ENCODE measurements at places on chromosomes 3 and 15.

DNA sequence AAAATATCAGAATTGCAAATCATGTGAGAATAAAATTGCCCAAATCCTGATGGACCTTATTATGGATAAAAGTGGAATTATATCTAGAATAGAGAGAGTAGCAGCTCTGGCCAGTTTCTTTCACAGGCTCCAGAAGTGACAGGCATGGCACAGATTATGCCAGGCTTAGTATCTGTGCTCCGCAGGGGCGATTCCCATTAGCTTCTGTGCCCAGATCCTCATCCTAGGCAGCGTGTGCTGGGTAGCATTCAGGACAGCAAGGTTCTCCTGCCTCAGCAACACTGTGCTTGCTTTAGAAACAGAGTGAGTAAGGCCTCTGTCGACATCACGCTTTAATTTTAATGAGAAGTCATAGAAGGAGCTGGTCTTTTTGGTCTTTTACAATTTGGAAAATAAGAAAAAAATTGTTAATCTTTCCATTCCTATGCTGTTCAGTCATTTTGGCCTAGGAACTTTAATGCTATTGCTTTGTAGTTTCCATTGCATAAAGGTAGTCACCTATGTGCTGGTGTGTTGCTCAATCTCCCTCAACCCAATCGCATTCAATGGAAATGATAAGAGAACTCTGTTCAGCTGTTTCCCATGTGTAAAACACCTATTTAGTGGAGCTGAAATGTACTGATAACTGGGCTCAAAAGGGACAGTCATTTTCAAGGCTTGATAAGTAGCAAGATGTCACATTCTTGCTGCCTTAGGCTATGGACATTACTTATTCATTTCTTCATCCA is 770.1 kb downstream of the AGBL1 start:
- DNase-seq: no peak

DNA sequence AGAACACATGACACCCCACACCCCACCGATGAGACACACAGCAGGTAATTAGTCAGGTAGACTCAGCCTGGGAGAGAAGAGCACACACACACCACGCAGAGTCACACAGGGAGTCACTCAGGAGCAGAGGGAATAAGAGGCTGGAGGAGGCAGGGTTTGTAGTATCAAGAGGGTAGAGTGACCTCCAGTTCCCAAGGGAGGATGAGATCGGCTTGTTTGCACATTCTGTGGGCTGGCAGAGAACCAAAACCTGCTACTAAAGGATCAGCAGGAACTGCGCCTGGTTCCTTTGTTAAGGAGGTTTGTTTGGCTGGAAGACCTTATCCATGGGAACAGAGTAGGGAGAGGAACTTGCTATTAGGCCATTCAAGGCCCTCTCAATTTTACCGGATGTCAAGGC is 281.4 kb upstream of the SLCO3A1 start:
- no peak for DNase-seq

- no peak for DNase-seq
Measured at GRCh38 chr3:14332392-14332791, 70.0 kb upstream of the SLC6A6 start.

DNA sequence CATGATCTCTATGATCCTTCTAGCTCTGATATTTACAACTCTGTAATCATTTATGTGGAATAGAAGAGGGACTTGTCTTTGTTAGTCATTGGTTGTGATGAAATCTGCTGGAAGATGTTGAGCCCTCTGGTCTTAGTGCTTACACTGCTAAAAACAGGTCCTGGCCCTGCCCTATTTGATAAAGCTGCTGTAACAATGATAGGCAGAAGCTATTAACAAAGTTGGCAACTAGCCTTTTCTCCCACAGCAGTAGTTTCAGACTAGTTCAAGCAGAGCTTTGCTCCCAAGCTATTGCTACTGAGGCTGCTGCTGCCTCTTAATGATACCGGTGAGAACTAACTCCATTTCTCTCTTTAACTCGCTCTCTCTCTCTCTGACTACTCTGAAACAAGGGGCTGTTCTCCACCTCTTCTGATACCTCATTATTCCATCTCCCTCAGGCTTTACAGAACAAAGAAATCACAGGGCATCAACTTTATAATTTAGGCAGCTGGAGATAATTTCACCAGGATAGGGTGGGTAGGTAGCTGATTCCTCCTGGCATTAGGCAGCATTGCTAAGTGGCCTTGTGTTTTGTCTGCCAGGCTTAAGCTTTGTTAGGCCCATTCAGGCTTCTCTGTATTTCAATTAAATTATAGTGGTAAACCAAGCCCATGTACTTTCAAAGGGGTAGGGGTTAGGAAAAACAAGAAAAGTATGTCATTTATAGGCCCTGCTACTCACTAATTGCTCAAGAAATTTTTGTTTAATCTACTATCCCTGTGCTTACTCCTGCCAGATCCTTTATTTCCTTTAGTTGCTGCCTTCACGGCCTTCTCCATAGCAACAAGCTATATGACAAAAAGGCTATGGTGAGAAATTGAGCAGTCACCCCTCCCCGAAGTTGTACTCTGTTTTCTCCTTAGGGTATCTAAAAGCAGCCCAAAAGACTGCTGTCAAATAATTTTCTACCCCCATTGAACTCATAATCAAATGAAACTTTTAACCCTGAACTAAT is 139.6 kb downstream of the RBPMS2 start:
- DNase-seq: no peak

- DNase-seq: no peak
Measured at GRCh38 chr15:100334905-100335304, 6.9 kb downstream of the ADAMTS17 start.

GRCh38 chr3:174784206-174784934 is 74.8 kb upstream of the NAALADL2 start:
- DNase-seq: no peak

DNA sequence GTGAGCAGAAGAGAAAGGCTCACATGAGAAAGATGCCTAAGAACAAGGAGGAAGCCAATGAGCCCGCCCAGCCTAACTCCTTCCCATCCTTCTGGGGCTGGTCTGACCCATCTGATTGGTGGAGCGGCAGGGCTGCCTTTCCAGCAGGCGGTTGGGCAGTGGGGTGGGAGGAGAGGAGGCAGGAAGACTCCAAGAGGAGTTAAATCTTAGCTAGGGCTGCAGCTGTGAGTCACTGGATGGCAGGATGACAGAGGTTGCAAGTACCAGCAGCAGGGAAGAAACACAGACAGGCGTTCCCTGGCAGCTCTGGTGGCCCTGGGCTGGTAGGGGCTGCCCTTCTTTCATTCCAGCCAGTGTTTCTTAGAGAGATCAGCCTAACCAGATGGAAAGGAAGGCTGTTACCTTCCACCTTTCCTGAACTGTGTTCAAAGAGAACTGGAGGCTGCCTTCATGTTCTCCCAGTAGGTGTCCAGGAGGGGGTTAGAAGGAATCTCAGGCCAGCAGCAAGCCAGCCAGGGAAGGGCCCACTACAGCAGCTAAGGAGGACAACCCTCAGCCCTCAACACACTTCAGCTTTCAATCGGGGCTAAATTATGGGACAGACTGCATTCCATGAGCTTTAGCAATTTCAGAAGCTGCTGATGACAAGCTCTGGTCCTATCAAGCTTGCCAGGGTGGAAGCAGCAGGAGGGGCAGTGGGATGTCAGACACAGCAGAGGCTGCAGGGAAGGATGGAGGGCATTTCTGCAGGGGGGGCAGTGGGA is 50.3 kb downstream of the CHSY1 start:
- DNase-seq: peak; percentile 84

DNA sequence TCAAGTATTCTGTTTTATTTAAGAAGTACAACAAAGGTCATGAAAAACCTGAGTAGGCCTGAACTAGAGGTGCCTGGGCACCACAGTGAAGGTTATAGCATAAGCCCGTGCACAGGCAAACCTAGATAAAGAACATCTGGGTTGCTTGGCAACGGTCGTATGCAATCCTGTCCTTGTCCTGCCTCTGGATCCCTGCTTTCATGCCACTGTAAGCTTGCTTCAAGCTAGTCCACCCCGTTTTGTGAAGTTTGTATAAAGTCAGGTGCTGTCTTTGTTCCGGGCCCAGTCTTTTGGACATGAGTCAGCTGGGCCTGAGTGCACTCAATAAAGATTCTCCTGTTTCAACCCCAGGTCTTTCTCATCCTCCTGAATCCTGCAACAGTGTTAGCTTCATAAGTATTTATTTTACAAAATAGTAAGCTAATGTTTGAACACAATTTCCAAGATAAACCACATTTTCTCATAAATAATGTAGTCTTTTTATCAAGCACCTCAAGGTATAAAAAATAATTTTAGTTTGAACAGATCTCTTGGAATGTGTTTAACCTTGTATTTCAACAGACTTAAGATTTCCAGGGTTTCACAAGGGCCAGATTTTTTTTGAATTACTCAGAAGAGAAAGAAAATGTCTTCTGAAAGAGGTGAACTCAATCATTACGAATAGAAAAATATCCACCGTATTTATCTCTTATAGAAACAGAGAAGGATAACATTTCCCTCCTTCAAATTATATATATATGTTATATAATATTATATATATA is 14.3 kb upstream of the SLC9C1 start:
- DNase-seq: no peak

DNA sequence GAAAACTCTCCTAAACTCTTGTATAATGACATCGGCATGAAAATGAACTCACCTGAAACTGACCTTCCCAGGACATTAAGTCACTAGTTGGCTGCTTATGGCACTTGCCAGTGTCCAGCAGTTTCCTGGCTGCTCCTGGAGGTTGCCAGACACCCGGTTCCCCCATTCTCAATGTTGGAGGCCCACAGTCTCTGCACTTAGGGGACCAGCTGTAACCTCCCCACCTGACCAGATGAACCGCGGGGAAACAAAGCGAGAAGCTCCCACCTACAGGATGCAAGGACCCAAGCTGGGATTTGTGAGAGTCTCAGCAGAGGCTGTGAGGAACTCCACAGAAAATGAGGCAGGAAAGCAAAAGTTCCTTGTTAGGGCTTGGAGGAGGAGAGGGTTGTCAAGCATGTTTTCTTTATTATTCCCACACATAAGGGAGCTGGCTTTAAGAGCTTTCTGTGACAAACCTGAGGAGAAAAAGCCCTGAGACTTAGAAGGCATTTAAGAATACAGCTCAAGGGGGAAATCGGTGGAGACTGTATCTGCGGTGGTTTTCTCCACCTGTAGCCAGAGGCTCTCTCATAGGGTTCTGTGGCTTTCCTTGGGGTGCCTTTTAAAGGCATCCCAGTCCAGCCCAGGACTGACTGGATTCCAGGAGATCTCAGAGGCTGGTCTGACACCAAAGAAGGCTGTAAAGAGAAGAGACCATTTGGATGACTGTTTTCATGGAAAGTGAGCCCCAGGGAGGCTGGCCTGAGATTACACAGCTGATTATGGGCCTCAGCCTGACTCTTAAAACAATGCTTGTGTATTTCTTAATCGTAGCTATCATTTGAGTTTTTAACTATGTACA is 4.6 kb downstream of the TPM1 start:
- DNase-seq: no peak

DNA sequence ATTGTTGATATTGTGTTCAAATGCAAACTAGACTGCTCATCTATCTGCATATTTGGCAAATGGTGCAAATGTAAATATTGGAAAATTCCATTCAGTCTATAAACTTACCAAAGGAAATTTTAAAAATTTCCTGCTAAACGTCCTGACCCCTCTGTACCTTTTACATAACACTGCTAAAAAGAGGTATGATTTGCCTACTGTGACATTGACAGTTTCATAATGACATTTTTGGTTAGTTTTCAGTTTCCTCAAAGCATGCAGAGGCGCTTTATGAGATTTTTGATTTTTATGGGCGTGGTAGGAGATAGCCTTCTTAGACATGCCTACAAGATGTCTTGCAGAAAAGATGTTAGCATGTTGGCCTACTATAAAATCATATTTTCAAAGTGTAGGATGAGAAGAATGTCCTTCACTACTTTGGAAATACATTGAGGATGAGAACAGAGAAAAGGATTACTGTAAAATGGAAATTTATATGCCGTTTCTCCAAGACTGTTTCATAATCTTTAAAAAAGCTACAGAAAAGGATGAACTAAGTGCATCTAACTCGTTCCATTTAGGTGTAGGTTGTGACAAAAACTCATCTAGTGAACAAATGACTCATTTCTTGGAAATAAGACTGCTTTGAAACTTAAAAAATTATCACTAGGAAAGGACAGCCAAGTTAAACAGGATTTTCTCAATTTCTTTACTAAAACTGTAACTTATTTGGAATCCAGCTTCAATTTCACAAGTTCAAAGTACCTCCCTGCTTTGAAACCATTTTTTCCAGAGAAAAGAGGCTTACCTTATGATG is 14.5 kb upstream of the ISLR start:
- DNase-seq: no peak

GRCh38 chr15:100021653-100022052 is 288.4 kb upstream of the LYSMD4 start:
- DNase-seq: no peak

- DNase-seq: no peak
Measured at GRCh38 chr3:24237971-24238706, 256.5 kb downstream of the THRB start.

GRCh38 chr3:71441217-71441924 is 142.2 kb downstream of the FOXP1 start:
- no peak for DNase-seq

DNA sequence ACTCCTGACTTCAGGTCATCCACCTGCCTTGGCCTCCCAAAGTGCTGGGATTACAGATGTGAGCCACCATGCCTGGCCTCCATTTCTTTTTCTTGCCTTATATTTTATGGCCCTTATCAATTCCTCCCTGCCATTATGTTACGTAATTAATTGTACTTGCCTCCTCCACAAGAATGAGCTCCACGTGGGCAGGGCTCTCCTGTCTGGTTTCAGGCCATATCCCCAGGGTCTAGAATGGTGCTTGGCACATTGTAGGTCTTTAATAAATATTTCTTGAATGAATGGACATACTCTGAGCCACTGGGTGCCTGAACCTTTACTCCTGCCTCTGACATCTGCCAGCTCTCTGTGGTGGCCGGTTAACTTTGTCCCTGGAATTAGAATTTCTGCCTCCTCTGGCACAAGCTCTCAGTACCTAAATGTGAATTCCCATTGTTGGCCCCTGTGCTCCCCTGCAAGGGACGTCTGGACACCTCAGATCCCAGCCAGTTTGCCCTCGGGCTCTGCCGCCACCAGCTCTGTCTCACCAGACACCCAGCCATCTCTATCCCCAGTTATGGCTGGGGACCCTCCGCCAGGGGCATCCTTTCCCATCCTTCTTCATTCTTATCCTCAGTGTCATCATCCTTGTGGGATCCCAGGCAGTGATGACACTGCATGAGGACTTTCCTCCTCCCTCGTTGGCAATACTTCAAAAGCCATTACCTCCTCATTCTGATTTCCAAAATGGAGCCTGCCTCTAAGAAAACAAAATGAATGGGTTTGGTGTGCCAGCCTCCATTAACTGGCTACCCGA is 165.6 kb upstream of the SMAD3 start:
- no peak for DNase-seq

GRCh38 chr3:134680796-134681521 is 30.1 kb upstream of the KY start:
- no peak for DNase-seq

GRCh38 chr15:98686983-98687382 is 38.6 kb downstream of the IGF1R start:
- no peak for DNase-seq

- no peak for DNase-seq
Measured at GRCh38 chr3:69484507-69485393, 98.9 kb upstream of the FRMD4B start.

GRCh38 chr15:49079340-49080039 is 33.2 kb upstream of the SECISBP2L start:
- DNase-seq: no peak
